ENCODE measurements at places on chromosomes 1 and 21.

DNA sequence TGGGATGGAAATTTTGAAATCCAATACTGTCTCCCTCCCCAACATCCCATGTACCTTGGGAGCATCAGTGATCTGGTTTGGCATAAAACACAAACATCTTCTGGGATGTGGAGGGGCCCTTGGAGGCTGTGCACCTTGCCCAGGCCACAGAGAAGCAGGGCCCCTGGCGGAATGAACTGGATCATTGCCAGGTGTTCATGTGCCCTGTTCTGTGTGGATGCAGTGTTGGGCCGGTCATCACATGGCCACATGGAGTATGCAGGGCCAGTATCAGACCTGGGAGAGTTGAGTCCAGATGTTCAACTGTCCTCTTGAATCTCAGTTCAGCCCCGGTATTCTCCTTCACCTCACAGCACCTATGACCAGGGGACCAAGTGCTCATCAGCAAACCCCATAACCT, 26.9 kb downstream of the ARHGEF10L start:
- no peak for DNase-seq

GRCh38 chr21:31455506-31455905, 111.4 kb upstream of the TIAM1 start:
- no peak for DNase-seq

DNA sequence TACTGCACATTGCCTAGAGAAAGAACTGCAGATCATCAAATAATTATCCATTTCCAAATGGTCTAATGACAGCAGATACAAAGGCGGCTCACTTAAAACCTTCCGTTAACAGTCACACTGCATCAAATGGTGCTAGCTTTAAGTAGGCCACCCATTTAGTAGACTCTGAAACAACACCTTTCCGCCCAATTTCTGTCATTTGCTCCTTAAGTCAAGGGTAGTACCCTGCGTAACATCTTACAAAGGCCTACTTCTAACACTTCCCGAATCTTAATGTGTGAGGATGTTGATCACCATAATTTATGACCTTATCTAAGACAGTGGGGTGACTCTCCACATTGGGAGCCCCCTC, 692 bp upstream of the RALGPS2 start:
- no peak for DNase-seq

DNA sequence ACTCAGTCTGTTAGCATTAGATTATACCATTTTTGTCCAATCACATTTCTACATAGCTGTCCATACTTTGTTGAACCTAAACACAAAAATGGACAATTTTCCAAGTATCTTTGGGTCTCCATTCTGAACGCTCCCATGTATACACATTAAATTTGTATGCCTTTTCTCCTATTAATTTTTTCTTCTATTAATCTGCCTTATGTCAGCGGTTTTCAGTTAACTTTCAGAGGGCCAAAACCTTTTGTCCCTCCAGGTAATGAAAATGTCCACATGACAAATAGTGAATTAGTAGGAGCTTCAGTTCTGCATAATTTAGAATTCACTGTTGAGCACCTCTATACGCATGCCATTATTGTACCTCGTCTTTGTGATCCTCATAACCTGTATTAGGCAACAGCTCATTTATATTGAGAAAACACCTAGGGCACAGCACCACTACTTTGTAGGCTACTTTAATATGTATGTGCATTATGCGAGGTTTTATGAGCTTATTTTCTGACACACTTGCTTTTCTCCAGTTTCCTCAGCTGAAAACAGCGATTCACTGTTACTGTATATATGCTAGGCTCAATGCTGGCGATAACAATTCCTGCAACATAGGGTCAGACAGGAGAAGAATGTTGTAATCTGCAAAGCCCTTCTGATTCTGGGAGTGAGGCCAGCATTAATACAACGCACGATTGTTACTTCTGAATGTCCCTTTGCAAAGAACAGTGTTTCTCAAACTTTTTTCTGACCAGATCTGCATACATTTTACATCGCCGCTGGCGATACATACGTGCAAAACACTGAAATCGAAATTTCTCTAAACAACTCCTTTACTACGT, 1.1 kb upstream of the ABCD3 start:
- no peak for DNase-seq

- no peak for DNase-seq
Measured at GRCh38 chr1:35326246-35326866, 57.8 kb downstream of the ZMYM4 start.

- no peak for DNase-seq
Measured at GRCh38 chr1:95308276-95309030, 74.4 kb downstream of the RWDD3 start.

DNA sequence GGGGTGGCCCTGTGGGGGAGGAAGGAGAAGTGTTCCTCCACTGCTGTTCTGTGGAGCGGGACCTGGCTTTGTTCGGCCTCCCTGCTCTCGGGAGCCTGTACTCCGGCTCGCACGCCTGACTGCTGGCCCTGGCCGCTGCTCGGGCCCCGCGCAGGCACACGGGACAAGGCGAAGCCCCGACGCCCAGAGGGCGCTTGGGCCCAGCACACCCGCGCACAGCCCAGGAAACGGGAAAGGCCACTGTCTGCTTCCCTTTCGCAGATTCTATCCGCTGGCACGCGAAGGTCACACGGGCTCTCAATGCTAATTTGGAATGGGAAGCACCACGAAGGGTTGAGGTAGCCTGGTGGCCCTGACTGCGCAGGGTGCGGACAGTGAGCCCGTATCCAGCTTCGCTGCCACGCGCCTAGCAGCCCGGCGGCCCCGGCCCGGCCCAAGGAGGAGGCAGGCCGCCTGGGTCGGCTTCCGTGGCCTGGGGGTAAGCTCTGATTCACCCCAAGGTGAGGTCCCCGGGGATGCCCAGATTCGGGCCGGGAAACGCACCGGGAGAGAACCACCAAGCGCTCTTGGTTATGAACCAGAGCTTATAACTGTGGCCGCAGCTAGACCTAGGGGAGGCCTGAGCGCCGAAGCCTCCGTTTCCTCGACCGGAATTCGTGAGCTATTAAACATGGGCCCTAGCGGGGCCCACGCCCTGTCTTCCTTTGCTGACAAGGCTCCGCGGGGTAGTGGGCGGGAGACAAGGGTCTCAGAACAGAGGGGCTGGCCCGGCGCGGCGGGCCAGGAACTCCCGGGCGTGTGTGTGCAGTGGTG, 19.7 kb upstream of the TBX15 start:
- DNase-seq, result no peak

DNA sequence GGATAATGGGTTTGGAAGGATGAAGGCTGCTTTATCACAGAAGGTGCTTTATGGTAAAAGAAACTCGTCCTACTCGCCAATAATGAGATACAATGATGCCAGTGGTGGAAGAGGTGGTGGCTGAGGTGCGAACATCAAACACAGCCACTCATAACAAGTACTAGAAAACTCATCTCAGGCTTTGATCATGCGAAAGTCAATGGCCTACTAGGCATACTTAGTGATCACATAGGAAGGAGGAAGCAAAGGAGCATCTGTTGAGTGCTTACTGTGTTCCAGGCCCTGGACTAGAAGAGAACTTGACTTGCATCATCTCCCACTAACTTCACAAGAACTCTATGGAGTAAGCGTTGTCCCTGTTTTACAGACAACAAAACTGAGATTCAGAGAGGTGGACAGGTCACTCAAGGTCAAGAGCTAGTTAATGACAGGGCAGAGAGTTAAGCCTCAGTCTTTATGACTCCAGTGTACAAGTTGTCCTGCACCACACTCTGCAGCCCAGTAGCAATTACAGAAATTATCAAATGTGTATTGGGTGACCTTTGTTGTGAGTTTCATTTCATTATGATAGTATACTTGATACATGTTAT, 33.6 kb downstream of the RUNX1 start:
- no peak for DNase-seq

DNA sequence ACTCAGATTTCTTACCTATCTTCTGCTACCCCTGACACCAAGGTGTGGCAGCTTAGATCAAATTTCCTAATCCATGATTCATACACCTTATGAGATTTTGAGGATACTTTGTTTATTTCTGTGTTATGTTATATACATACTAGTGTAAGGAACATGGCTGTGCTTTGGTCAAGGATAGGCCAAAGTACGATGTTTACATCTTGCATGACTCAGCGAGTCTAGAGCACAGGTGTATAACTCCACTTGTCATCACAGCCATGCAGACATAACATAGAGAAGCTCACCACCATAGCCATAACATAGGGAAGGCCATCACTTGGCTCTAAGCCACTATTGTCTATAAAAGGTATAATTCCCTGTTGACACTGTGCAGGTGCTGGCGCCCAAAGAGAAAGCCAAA, 61.2 kb downstream of the GBP6 start:
- DNase-seq, result no peak

- DNase-seq, result no peak
Measured at GRCh38 chr1:36740446-36740845, 257.7 kb upstream of the CSF3R start.

DNA sequence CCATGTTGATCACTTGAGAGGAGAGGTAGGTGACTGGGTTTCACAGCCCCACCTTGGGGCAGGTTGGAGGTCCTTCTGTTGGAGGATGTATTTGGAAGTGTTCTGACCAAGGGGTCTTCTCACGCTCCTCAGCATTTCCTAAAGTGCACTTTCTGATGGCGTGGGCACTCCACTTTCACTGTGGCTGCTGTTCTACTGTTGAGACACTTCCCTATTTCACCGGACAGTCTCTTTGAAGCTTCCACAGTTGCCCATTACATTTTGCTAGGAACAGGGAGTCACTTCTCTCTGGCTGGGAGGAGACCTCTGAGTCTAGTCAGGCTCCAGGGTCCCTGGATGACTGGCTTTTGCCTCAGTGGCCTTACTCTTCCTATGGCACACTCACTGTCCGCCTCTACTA, 180.0 kb upstream of the LMO4 start:
- DNase-seq, result no peak
